ENCODE measurements at places on chromosomes 16 and 17.

GRCh38 chr17:20206591-20206990 is 197.4 kb downstream of the SPECC1 start:
- DNase-seq, result no peak

- no peak for DNase-seq
Measured at GRCh38 chr17:77124192-77124889, 16.4 kb upstream of the SEC14L1 start.

- no peak for DNase-seq
Measured at GRCh38 chr17:77651988-77652387, 306.5 kb upstream of the TNRC6C start.

GRCh38 chr16:1526608-1527555 is 6.6 kb upstream of the TMEM204 start:
- no peak for DNase-seq

GRCh38 chr17:43878260-43879175 is 28.8 kb downstream of the MPP2 start:
- DNase-seq, result peak; percentile 58

DNA sequence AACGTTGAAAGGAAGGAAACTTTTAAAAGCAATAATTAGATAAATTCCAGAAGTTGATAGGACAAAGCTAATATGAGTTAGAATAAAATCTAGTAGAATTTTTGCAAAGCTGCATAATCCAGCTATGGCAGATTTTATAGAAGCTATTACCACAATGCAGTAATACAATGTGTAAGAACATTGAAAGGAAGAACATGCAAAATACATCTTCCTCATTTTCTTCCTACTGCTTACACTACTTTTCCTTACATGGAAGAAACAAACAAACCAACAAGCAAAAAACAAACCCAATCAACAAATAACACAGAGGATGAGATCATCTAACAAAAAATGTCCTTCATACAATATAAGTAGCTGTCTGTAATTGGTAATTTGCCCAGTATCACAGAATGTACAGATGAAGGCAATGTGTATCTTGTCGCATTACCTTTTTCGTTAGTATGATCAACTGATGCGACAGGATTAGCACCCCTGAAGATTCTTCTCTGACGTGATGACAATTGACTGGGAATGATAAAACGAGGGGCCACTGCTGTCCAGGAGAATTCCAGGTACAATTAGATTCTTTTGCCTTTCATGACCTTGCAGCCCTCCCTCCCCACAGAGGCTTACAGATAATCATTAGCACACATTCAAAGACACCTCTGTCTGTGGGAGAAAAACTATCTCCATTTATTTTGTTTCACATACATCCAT is 21.2 kb upstream of the LRRC37A start:
- DNase-seq, result no peak

GRCh38 chr17:80006811-80007752 is 28.6 kb downstream of the TBC1D16 start:
- no peak for DNase-seq

DNA sequence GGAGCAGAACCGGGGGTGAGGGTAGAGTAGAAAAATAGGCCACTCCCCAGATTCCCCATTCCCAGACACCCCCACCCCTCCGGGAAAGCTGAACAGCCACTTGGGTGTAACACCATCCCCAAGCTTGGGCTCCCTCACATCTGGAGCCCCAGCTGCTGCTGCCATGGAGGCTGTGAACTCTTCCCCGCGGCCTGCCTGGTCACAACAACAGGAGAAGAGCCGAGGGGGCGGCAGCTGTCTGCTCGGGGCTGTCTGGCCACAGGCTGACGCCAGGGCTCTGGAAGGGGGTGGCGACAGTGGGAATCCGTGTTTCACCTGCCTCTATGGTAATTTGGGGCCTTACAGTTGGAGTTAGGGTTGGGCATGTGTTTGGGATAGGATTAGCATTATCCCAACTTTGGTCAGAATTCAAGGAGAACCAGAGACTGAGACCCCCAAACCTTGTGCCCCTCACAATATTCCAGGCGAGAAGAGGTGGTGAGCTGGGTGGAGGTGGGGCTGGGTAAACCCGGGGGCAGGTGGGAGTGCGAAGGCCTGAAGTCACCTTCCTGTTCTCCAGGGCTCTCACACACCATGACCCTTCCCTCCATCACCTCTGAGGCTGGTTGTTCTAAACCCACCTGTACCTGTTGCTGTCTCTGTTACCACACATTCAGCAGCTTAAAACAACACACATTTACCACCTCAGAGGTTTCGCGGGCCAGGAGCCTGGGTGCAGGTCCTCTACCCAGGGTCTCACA is 29.7 kb upstream of the NXPH3 start:
- no peak for DNase-seq

DNA sequence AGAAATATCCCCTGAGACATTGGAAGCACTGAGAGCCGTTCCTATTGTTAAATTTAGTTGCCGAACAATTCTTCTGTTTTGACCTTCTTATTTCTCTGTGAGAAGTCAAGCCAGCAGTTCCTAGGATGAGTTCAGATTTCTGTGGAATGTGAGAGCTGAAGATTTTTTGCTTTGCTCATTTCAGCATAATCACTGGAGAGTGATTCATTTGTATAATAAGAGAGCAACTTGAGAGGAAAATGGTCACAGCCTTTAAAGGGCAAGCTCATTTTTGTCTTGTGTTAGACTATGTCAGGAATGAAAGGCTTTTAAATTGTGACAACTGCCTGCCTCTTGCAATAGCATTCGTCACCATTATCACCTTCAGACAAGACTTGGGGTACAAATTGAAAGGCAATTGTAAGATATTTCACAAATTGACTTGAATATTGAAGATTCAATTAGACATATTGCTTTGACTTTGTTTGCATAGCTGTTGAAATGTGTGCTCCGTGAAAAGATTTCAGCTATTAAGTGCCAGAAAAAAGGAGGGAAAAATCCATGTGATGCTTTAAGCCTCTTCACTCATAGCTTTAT is 900.0 kb upstream of the GOT2 start:
- no peak for DNase-seq

- DNase-seq, result no peak
Measured at GRCh38 chr17:29640981-29641642, 18.4 kb upstream of the CORO6 start.

GRCh38 chr16:5379954-5380353 is 282.4 kb upstream of the EEF2KMT start:
- no peak for DNase-seq

- DNase-seq, result no peak
Measured at GRCh38 chr16:86519649-86520316, 9.5 kb downstream of the FOXF1 start.

GRCh38 chr17:71084219-71084618 is 914.9 kb downstream of the KCNJ2 start:
- no peak for DNase-seq

DNA sequence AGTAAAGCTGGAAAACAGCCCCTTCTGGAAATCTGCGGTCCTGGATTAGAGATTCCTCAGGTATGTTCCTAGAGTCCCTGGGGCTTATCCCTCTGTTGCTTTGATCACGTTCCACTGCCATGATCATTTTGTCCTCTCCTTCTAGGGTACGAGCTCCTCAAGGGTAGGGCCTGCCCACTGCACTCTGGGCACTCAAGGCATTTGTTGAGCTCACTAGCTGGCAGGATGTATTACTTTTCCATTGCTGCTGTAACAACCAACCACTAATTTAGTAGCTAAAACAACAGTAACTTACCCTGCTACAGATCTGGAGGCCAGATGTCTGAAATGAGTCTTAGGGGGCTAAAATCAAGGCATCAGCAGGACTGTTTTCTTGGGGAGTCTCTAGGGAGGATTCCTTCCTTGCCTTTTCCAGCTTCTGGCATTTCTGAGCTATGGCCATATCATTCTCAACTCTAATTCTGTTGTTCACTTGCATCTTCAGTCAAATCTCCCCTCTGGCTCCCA is 65.7 kb downstream of the ARSG start:
- DNase-seq, result no peak

DNA sequence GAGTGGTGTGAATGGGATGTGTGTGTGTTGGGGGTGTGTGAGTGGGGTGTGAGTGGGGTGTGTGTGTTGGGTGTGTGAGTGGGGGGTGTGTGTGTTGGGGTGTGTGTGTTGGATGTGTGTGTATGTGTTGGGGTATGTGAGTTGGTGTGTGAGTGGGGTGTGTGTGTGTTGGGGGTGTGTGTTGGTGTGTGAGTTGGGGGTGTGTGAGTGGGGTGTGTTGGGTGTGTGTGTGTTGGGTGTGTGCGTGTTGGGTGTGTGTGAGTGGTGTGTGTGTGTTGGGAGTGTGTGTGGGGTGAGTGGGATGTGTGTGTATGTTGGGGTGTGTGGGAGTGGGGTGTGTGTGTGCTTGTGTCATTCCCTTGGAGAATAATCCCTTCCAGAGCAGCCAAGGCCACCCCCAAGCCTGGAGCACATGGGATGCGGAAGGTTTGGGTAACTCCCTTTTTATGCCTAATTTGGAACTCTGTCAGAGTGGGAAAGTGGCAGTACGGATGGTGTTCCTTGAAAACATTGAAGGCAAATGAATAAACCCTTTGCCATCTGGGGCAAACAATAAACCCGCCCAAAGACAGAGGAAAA is 14.3 kb downstream of the RNF213 start:
- no peak for DNase-seq

DNA sequence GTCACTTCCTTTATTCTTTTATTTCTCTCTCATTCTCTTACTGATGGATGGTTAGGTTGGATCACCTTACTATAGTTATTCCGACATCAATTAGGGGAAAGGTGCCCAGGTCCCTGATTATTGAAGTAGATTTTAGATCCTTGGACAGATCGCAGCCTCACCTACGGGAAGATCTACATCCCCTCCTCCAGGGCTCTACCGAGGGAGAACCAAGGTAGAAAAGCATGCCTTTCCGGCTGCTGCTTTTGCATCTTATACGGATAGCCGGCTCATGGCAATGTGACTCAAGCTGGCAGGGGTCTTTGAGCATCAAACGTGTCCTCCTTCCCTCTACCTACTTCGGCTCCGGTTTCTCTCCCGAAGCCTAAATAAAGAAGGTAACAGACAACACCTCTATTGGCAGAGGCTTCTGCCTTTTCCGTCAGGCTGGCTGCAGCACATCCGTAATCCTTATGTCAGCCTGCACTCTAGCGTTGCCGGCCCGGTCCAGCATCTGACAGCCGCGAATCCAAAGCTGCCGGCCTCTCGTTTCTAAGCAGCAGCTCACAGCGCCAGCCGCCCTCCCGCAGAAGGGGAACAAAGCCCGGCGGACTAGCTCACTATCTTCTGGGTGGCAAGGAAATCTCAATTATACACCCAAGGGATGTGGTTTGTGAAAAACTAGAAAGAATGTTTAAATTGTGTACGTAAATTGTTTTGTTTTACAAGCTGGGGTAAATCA is 46.9 kb downstream of the IRX6 start:
- DNase-seq, result peak; percentile 44

DNA sequence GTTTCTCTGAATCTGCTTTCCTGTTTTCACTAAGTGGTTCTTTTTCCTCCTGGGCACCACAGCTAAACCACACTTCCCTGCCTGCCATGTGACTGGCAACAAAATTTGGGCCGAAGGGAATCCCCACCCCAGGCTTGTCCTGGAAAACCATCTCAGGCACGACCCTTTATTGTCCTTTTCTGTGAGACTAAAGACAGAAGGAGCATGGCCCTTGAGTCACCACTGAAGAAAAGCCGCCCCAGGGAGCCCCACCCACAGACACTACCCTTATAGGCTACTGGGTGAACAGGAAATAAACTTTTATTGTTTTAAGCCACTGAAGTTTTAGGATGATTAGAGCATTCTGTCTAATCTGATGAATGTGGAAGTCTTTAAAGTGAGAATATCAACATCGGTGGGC is 88.6 kb upstream of the BRD7 start:
- DNase-seq, result no peak

DNA sequence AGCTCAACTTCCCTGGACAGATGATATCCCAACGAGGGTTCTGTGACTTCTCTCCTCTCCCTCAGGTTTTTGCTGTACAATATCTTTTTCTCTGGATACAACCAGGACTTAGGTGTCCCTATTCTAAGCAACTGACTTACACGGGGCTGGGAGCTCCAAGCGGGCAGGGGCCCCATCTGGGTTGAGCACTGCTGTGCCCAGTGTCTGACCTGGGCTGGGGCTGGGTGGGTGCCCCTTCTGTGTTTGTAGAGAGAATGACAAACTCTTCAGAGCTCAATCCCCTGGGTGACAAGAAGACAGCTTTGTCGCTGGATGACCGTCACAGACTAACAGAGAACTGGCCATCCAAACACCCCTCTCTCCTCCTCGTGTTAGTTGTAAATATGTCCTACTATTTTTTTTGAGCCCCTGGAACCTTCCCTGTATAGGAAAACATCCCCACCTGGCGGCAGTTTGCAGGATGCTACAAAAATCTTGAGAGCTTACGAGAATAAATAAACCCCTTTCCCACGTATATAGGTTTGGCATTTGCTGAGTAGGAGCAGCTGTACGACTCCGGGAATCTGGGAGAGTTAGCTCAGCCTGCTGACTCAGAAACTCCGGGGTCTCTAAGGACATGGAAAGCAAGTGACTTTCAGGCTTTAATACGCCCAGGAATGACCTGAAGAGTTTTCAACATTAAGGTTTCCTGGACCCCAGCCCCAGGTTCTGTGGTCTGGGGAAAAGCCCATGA is 23.7 kb upstream of the RCVRN start:
- DNase-seq, result peak; percentile 48

DNA sequence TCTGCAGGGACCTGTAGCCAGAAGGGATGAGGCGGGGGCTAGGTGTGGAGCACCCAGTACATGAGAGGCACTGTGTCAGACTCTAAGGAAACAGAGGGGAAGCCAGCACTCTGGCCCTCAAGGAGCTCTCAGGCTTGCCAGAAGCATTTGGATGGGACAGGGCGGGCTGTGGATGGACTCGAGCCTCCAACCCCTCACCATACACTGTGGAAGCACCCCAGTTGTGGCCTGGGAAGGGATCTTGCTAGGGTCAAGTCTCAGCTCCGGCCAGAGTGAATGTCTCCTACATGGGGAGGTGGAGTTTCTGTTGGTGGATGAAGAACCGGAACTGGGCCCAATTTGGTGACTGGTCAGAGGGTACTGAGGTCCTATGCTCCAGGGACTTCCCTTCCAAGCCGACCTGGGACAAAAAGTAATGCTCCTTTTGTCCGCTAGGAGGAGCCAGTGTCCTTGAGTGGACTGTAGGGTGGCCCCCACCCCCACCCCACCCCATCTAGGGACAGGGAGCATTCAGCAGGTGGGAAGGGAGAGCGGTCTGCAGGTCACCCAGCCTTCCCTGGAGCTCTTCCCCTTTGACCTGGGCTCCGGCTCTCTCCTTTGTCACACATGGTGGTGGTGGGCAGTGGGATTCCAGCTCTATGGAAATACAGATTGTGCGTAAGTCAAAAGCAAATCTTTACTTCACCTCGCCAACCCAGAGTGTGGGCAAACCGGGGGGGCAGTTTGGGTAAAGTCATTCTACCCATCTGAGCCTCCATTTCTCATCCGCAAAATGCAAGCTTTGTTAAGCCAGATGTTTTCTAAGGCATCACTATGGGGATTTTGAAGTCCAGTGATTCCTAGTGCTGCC is 20.4 kb upstream of the PHB1 start:
- no peak for DNase-seq
